Effector memory CD8-positive, alpha-beta T cell (primary cell): ENCODE measurements at places on chromosomes 7 and 10.
A peak's percentile ranks its signal among the peaks of the same experiment; 100 is the strongest.

DNA sequence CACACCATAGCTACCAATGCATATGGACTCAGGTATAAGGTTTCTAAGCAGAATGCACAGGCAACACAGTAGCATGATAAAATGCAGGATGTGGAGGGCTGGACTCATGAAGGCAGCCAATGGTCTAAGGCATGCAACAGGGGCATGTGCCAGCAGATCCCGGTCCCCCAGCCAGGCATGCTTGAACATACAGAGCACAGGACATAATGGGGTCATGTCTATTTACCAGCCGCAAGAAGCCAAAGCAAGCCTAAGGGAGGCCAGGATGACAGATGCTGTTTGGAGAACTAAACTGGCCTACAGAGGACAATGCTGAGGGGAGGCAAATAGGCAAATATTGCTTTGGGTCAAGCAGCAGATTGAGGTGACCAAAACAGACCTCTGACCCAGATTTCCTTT, 60.0 kb upstream of the PDLIM1 start:
- DNase-seq, result no peak

DNA sequence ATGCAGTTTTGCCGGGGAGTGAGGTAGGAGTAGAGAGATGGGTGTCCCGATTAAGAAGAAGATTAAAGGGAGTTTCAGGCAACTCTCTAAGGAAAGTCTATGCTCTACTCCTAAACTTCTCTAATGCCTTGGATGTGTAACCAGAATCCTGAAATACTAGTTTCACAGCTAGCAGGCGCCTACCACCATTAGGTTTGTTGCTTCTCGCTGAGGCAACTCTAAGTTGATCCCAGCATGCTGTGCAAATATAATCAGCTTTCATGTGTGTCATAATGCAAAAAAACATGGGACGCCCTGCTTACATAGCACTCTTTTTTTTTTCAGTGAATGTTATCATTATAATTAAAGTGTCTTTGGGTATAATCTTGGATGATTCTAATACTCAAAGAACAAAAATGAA, 50.4 kb upstream of the FAM3C start:
- DNase-seq, result no peak

DNA sequence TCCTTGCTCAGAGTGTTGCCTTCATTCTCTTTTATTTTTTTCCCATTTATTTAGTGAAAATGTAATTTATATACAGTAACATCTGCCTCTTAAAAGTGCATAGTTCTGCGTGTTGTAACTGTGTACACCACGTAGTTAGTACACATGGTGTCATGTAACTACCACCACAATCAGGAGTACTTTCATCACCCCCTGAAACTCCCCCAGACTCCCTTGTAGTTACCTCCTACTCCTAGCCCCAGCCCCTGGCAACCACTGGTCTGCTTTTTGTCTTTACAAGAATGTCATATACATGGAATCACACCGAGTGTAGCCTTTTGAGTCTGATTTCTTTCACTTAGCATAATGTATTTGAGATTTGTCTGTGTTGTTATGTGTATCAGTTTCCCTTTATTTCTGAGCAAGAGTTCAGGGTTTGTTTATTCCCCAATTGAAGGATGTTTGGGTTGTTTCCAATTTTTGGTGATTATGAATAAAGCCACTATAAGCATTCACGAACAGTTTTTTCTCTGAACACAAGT, 50.6 kb downstream of the GRK5 start:
- no peak for DNase-seq

DNA sequence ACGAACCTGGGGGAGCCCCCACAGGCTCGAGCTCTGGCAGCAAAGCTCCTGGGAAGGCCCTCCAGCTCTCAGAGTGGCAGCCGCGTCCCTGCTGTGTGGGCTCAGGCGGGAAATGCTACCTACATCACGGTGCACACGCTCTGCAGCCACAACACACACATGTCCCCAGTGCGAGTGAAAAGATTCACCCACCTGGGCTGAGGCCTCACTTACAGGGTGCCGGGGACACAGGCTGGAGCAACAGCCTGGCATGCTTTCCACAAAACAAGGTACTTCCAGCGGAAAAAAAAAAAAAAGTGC, 410.4 kb upstream of the FOXK1 start:
- no peak for DNase-seq

DNA sequence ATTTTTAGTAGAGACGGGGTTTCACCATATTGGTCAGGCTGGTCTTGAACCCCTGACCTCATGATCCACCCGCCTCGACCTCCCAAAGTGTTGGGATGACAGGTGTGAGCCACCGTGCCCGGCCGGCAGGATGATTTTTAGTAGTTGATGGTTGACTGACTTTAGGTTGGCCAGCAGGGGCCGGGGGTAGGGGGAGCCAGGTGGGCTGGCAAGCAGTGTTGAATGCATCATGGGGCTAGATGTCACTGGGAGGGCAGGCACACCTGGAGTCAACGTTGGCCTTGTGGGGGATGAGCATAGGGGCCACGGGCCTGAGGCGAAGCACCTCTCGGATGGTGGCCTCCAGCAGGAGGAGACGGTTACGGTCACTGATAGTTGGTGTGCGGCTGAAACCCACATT, 5.0 kb downstream of the CYP17A1 start:
- DNase-seq, result no peak

DNA sequence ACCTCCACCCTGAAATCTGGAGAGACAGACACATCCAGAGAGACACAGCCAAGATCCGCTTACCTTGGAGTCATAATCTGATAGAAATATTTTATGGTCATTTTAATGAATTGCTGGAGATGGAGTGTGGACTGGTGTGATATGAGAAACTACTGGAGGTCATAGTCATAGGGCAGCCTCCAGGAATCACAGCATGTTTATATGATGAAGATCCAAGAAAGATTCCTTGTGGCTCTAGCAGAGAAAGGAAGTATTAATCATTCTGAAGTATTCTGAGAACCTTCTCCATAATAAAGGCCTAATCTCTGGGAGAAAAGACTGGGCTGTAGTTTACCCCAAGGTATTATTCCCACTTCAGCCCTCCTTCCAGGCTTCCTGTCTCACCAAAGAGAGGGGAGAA, 38.0 kb downstream of the POLR1F start:
- no peak for DNase-seq

GRCh38 chr7:130486114-130486953, 5.6 kb upstream of the MEST start:
- DNase-seq, result peak; percentile 45

DNA sequence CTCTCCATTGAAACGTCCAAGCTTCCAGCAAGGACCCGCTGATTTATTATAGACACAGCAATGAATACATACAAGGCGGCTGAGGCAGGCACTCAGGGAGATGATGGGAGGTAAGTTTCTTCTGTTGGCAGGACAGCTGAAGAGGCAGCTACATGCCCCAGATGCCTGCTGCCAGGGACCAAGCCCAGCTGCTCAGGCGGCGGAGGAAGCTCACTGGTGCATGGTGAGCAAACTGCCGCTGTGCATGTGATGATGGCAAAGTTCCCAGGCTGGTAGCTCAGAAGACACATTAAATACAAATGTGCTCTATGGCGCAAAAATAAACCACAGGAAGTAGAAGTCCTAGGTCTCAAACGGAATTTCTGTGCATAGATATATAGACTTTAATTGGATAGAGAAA, 2.3 kb downstream of the DNTT start:
- DNase-seq, result no peak

GRCh38 chr10:98028168-98028770, 2.2 kb downstream of the CRTAC1 start:
- peak; percentile 57 for DNase-seq

DNA sequence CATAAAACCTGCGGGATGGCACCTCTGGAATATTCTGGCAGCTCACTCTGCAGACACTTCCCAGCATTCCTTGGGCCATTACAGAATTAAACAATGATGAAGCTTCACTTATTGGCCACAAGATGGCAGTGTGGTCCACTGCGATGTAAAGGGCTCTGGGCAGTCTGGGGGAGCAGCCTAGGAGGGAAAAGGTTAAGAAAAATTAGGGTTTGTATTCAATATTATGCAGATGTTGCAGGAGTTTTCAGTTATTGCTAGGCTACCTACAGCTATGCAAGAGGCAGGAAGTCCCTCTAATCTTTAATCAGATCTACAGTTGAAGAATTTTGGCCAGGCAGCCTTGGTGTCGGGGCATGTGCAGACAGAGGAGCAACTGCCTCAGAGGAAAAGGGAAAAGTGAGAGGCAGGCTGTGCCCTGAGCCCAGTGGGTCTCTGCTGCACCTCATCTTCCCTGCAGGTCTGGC, 233.2 kb upstream of the PRSS1 start:
- no peak for DNase-seq

- no peak for DNase-seq
Observed at GRCh38 chr10:71769279-71769823, 4.0 kb downstream of the VSIR start.

DNA sequence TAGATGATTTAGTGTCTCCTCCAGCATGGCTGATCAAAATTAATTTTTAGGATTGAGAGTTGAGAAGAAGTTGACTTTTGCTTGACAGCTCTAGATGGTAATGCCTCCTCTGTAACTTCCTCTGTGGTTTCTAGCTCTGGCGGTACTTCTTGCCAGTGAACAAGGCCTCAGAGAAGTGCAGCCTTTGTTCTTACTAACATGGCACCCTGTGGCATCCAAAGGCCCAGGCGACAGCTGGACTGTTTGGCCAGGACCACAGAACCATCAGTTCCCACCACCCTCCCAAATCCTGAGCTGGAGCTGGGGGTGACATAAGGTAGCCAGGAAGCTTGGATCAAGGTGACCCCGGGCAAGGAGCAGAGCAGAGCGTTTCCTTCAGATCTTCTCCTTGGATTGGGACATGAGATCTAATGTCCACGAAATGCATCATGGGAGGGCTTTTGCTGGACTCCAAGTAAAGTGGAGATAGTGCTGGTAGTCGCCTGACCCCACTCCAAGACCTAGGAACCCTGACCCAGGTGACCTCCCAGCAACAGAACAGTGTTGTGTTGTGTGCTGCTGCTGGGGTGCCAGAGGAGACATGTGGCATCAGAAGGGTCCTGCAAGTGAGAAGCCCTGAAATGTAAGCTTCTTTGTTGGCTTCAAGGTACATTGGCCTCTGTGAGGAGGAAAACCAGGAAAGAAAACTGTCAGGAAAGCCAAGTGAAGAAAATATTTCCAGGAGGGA, 41.8 kb downstream of the APBB1IP start:
- peak; percentile 29 for DNase-seq

- DNase-seq, result no peak
Observed at GRCh38 chr10:102769375-102770107, 25.8 kb downstream of the WBP1L start.

- no peak for DNase-seq
Observed at GRCh38 chr10:78691301-78692030, 377.3 kb upstream of the ZMIZ1 start.

GRCh38 chr10:43055991-43056567, 20.8 kb upstream of the RET start:
- no peak for DNase-seq

DNA sequence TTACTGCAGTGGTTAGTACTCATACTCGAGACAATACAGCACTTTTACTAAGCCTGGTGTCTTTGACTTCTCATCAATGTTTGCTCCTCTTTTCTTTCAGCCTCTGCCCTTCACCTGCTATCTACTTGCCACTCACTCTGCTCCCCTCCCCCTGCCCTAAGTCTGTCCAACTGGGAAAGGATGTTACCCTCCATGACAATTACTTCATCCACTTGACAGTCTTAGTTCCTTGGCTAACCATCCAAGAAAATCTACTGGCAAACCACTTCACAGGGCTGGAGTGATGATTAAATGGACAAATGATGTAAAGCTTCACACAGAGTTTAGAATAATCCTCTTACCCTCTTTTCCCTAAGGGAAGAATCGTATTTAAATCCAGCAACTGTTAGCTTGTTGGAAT, 8.2 kb upstream of the DLD start:
- no peak for DNase-seq

GRCh38 chr7:135817583-135817982, 69.0 kb upstream of the FAM180A start:
- DNase-seq, result no peak

DNA sequence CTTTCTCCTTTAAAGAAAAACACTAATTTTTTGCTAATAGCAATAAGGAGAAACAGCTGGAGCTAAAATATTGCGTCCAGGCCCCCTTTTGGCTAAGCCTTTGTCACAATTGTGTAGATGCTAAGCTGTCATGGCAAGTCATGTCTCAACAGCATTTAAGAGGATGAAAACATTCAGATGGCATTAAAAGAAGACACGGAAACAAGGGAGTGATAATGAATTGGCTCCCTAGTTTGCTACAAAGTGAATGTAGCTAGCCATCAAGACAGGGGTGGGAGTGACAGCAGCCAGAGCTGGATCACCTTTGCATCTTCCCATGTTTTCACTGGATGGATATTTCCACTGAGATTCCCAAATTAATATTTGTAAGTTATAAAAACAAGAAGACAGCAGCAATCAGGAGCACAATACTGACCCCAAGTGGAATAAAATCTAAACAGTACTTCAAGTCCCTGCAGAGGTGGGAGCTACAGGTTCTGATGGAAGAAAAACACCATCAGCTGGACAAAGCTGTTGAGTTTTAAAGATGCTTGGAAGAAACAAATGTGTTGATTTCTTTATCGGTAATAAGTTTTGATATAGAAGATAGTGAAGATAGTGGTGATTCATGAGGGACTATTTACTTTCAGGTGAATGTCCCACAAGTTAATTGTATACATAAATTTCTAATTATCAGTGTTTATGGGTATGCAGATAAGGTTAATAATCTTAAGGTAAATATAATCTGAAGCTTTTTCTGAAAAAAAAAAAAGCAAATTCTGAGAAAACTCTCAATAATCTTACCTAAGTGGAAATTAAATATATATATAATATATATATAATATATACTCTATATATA, 129.4 kb downstream of the SLC16A9 start:
- DNase-seq, result no peak

DNA sequence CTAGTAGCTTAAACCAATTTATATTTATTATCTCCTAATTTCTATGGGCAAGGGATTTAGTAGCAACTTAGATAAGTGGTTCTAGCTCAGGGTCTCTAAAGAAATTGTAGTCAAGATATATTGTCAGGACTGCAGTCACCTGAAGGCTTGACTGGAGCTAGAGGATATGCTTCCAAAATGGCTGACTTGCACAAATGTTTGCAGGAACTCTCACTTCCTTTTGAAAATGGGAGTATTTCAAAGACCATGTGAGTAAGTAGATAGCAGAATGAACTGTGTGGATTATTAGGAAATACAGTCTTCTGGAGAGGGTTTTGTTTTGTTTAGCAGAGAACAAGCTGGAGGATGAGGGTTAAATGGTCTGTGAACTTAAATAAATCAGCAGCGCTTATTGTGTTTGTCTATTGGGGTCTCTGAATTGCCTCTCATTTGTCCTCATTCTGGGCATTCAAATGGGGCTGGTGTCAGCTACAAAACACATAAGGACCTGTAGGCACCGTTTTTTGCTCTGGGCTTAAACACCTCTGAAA, 524.6 kb downstream of the LRMDA start:
- DNase-seq, result no peak

DNA sequence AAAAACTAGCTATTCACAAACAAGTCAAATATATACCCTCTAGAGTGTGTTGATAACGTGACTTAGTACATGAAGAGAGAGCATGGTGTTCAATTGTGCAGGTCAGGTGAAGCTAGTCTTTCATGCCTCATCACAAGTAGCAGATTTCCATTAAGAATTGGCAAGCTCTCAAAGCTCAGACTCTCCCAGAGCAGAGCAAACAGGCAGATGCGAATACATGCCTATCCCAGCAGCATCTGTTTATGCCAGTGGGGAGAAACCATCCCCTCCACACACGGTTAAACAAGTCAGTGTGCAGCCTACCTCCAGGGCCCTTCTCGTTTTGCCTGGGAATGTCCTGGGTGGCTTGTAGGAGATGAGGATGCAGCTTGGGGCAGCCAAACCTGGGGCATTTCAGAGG, 532.5 kb upstream of the C7orf33 start:
- no peak for DNase-seq
